Fibroblast of skin of abdomen (primary cell): ENCODE measurements at places on chromosomes 3 and 15.

- no peak for DNase-seq
Observed at GRCh38 chr15:65334586-65335231, 30.2 kb downstream of the RNU5B-1 start.

GRCh38 chr3:12479919-12480427, 4.3 kb upstream of the TSEN2 start:
- peak; percentile 47 for DNase-seq

- DNase-seq = no peak
Observed at GRCh38 chr3:69767571-69767970, 28.3 kb downstream of the MITF start.

- DNase-seq = no peak
Observed at GRCh38 chr15:63231706-63232105, 42.3 kb downstream of the RAB8B start.

GRCh38 chr3:27323087-27323570, 46.1 kb downstream of the NEK10 start:
- no peak for DNase-seq

DNA sequence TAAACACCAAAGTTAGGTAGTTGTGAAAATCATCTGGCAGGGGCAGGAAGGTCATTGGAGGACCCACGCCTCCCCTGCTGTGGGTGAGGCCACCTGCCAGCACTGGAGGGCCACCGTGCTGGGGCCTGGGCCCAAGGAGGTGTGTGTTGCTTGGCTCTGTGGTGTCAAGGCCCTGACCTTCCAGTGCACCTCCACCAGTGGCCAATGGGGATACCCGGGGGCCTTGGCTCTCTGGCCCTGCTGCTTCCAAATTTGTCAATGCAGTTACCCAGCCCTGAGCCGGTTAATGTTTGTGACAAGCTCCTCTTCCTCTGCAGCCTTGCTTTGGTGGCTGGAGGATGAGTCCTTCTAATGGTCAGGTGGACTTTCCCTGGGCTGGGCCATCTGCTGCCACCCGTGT, 150.2 kb downstream of the KLF13 start:
- no peak for DNase-seq

GRCh38 chr15:85011160-85011571, 29.5 kb downstream of the PDE8A start:
- DNase-seq = no peak

DNA sequence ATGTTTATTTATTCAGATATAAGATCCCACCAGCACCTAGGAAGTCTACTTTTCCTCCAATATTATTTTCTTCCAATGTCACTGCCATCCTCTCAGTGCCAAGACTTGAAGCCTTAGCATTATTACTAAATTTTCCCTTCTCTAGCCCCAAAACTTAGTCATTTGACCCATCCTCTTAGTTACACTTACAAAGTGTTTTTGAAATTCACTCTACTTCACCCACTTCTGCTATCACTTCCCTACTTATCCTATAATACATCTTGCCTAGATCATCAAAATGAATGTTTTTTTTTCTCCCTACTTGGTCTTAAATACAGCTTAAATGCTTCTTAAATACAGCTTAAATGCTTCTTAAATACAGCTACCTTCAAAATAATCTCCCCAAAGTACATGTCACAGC, 376.6 kb downstream of the RSL24D1 start:
- DNase-seq = no peak

DNA sequence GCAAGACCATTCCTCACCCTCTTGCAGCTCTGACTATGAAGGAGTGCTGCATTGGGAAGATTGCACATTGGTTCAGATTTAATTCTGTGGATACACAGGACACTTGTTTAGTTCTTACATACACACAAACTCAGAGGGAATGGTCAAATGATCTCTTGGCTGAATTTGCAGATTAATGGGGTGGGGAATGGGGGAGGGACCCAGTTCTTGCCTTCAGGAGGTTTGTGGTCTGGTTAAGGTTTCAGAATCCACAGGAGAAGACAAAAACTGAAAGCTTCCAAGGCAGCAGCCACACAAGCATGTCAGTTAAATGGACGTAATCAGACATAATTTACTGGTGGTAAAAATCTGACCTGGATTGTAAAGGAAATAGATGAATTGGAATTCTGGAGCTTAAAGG, 257.1 kb upstream of the ROPN1 start:
- no peak for DNase-seq

- no peak for DNase-seq
Observed at GRCh38 chr3:66789580-66790237, 208.4 kb upstream of the KBTBD8 start.

GRCh38 chr3:152298393-152299248, 29.9 kb downstream of the MBNL1 start:
- peak; percentile 98 for DNase-seq

DNA sequence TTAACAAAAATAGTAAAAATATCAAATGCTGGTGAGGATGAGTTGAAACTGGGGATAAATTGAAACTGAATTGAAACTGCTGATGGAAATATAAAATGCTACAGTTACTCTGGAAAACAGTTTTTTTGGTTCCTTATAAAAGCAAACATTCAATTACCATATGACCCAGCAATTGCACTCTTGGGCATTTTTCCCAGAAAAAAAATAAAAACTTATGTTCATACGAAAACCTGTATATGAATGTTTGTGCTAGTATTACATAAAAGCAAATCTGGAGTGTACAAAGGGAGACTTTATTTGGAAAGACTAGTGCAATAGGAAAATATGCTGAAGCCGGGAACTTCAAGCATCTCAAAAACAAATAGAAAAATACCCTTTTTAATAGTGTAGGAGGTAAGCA, 857.9 kb upstream of the CADM2 start:
- DNase-seq = no peak

GRCh38 chr15:82143390-82144385, 97.9 kb upstream of the MEX3B start:
- no peak for DNase-seq

DNA sequence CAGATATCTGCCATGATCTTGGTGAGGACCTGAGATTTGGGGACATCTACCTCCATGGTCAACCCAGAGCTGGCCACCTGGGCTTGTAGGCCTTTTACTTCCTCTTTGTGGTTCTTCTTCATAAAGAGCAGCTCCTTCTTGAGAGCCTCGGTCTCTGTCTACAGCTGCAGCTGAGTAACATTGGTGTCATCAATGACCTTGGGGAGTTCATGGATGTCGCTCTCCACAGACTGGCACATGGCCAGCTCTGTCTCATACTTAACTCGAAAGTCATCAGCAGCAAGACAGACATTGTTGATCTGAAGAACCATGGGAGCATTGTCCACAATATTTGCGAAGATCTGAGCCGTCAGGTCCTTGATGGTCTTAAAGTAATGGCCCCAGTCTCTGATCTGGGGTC, 15.7 kb upstream of the RASA2 start:
- DNase-seq = peak; percentile 58

GRCh38 chr3:12840591-12841148, 695 bp downstream of the RPL32 start:
- no peak for DNase-seq

DNA sequence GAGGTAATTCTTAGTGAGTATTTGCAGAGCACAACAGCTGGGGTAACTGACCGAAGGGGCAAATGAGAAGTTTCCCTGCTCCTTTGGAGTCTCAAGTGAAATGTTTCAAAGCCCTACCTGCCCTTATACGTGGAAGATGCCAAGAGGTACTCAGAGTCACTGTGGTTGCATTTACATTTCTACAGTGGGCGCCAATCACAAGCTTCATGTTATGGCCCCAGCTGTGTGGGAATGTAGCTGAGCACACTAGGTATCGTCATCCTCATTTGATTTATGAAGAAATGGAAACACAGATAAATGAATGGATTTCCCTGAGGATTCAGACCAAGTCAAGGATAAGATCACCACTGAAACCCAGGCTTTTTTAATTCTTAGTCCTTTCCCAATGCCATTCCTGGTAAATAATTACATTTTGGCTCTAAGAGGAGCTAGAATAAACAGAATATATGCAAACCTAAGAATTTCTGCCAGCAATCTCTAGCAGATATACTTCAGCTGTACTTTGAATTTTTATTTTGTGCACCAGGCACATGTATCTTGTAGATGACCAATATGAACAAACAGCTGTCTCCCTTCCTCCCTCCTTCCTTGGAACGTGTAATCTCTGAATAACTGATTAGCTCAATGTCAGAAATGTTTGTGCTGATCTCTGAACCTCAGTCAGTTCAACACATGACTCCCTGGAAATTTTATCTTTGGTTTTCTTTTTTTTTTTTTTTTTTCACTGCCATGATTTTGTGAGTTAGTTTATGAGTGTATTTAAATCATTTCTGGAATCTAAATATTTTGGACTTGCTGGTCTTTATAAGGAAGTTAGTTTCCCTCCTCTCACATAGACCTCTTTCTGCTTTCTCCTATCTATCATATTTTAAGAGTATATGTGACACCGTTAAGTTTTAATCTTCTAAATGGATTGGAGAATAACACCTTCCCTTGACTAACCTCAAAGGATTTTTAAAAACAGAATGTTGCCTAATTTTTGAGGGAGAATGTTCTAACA, 69.2 kb downstream of the MAP2K5 start:
- peak; percentile 6 for DNase-seq

DNA sequence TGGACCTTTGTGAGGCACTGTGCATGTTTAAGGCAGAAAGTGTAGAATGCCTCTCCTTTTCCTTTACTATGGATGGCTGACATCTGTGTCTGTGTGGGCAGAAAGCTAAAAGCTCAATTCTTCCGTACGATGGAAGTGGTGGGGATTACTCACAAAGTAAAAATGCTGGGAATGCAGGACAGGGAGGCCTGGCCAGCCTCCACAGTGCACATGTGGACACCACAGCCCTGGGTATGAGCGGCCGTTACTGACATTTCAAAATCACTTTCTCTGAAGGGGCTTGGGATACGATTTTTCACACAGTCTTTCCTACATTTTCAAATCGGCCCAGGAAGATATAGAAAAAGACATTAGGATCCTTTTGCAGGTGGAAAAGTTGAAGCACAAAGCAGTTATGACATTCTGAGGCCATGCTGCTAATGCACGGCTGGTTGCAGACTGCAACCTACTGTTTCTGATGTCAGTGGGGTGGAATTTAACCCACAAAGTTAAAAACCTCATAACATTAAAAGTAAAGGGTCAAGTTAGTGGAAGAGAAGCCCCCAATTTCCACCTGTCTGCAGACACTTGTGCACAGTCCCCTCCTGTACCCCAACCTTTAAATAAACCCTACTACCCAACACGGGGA, 27.9 kb downstream of the EHD4 start:
- DNase-seq = peak; percentile 96

DNA sequence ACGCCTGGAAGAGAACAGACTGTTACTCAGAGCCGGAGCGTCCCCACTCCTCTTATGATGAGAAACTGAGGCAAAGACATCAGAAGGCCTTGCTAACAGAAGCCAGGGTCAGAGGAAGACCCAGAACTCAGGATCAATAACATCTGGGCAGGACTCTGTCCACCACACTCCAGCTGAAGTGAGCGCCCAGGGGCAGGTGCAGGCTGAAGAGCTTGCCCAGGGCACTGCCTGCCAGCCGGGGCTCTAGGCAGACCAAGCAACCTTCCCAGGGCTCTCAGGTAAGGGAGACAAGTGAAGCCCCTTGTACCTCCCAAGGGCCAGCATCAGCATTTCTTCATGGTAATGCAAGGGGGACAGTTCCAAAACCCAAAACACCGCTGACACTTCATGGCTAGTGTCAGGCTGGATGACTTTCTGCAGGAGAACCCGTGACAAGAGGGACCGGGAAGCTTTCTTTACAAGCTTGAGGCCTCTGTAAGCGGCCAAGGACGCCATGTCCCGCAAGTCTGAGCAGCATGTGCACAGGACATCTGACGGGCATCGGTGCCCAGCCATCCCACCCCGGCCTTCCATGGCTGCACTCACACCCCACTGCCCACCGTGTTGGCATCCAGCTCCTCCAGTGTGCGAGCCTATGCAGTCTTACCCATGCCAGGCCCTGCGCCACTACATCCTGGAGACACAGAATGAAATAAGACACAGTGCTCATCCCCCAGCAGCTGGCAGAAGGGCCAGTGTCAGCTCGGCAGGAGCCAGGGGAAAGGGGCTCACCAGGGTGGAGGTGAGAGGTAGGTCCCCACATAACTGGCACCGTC, 14.1 kb downstream of the XXYLT1 start:
- DNase-seq = no peak

DNA sequence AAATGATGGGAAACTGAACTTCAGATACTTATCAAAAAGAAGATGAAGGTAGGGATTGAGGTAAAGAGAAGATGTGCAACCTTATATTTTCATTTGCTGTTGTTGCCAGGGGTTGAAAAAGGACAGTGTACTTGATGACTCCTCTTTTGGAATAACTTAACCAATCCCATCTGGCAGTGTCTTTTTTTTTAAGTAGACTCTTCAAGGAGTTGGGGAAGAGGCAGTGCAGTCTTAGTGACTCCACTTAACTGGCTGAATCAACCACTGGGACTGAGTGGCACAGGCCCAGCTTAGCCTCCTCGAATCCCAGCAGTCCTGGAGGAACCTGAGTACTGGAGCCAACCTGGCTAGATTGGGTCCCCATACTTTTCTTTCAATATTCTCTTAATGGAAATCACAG, 27.3 kb upstream of the FILIP1L start:
- no peak for DNase-seq

DNA sequence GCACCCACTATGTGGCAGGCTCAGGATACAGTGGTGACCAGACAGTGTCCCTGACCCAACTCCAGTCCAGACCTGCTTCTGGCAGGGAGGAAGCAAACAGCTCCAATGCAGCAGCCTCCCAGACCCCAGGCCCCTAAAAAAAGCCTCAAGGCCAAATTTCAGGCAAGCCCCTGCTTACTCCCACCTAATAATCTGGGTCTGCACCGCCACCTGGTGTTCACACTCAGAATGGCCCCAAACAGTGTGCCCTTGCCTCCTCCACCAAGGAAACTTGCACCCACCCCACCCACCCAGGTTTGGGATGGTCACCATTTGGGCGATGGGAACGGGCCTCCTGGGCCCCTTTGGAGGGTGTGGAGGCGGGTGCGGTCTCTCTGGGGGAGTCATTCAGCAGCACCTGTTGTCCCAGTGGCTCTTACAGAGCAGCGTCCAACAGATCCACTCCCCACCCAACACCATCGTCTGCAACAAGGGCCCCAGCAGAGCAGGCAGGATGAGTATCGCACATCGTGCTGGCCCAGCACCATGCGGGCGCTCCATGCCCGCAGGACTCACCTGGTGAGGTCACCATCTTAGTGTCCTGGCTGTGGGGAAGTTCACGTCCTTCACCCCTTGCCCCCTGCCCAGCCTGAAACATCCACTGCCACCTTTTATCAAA, 17.3 kb downstream of the C3orf18 start:
- peak; percentile 35 for DNase-seq

DNA sequence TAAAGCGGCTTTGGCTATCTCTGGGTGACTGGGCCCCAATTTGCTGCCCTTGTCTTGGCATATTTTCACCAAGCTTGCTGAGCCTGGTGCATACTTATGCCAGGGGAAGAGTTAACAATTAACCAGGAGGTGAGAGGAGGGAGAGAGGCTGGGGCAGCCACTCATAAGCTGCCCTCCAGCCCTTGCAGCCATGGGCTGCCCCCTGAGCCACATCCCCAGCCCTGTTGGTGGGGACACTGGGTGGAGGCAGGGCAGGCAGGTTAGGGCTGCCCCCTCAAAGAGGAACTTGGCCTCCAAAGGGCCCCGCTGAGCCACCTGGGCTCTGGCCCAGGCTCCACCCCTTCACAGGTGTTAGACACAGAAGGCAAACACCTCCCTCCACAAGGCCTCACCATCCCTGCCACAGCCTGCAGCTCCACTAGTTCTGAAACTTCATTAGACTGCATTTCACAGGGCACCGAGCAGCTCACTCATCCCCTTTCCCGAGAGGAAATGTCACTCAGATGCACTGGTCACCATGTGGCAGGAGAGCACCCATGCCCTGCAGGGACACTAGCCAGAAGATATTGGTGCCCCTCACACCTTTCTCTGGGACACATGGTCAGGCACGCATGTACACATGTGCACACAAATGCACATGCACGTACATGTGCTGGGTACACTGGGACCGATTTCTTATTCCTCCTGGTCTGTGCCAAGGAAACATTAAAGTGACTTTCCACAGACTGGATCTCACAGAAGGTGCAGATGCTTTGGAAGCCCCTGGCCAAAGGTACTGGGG, 20.2 kb downstream of the AMOTL2 start:
- DNase-seq = no peak
